ENCODE measurements at places on chromosomes 7 and 10.

GRCh38 chr7:139294951-139295575, 46.1 kb upstream of the FMC1 start:
- no peak overlapping the region for H3K4me3 ChIP-seq
- H3K4me1 ChIP-seq = no peaks in the 10 kb centered on the region
- no peak overlapping the region for H3K27ac ChIP-seq
- H3K36me3 ChIP-seq = peaks cover 8% of the 10 kb centered on the region
- DNase-seq = no peak
- no peaks in the 10 kb centered on the region for H3K27me3 ChIP-seq

GRCh38 chr7:155251831-155252230, 45.8 kb upstream of the INSIG1 start:
- no peaks in the 10 kb centered on the region for H3K36me3 ChIP-seq
- no peak overlapping the region for H3K4me3 ChIP-seq
- H3K27me3 ChIP-seq = no peaks in the 10 kb centered on the region
- no peak for DNase-seq
- H3K27ac ChIP-seq = no peak overlapping the region

DNA sequence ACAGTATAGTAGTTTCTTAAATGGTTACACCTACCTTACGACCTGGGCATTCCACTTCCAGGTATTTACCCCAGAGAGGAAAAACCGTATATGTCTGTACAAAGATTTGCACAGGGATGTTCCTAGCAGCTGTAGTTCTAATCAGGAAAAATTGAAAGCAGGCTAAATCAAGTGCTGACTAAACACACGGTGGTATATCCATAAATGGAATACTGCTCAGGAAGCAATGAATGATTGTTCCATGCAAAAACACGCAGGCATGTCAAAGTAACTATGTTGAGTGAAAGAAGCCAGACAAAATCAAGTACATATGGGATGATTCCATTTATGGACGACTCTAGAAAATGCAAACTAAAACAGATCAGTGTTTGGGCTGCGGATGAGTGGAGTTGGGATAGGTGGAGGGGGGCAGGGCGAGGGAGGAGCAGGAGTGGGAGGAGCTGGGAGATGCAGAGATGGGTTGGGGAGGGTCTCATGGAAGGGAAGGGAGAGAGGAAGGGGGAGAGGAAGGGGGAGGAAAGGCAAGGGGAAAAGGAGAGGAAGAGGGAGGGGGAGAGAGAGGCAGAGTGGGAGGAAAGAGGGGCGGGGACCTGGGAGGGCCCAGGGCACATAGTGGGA, 484 bp upstream of the MSRB2 start:
- peak overlapping the region; percentile 47 for H3K27ac ChIP-seq
- peaks cover 30% of the 10 kb centered on the region for H3K4me1 ChIP-seq
- H3K36me3 ChIP-seq = no peaks in the 10 kb centered on the region

- DNase-seq = no peak
- H3K4me1 ChIP-seq = no peaks in the 10 kb centered on the region
- no peak overlapping the region for H3K27ac ChIP-seq
Observed at GRCh38 chr10:82609845-82610244, 734.9 kb downstream of the NRG3 start.

DNA sequence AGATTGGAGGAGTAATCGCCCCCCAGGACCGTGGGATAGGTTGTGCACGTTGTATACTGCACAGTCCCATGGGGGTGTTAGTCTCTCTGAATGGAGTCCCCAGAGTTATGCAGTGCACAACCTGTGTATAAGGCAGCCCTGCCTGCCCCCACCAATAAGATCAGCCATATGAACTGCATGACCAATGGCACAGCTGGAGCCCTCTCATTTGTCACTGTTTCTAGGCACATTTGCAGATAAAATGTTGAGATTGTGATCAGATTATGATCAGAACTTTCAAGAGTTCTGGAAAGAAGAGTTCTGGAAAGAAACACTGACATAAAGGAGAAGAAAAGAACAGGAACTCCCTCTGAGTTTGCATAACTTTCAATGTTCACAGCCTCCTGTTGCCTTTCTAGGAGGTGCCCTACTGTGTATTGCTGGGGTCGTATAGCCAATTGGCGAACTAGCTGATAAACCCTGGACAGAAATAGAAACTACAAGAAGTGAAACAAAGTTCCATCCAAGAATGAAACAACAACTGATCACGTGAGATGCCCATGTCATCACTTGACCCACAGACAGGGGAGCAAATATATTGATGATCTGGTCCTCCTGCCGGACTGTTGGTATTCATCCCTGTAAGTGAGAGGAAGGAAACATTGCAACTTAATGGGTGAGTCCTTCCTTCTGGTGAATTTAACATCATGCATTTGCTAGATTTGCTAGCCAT, 49.6 kb upstream of the TOMM7 start:
- no peaks in the 10 kb centered on the region for H3K27me3 ChIP-seq
- no peak overlapping the region for H3K4me3 ChIP-seq
- H3K36me3 ChIP-seq = no peaks in the 10 kb centered on the region
- H3K27ac ChIP-seq = no peak overlapping the region
- no peaks in the 10 kb centered on the region for H3K4me1 ChIP-seq

DNA sequence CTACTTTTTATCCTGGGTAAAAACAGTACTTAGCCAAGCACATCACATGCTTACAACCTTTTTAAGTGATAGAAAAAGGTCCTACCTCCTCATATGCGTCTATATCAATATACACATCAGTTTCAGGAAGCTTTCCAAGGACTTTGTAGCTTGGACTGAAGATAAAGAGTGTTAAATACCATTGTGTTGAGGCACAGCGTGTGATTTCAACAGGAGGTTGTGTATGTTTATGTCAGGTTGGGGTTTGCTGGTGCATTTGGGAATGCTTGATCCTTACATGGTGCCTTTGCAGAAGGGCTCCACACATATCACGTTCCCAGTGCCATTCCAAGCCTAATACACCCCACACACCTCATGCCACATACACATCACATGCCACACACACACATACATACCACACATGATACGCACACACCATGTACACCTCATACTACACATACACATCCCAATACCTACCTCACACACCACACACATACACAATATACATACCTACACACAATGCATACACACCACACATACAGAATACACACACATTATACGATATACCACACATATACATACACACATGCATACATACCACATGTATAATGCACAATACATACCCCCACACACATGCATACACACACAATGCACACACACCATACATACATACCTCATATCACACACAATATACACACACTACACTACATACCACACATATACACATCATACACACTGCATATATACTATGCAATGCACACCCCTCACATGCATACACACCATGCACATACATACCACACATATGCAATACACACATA, 33.1 kb downstream of the PSMC2 start:
- peaks cover 18% of the 10 kb centered on the region for H3K27me3 ChIP-seq
- no peaks in the 10 kb centered on the region for H3K36me3 ChIP-seq
- no peak overlapping the region for H3K27ac ChIP-seq
- no peak overlapping the region for H3K4me3 ChIP-seq

Measured in natural killer cell treated with Interleukin-12 subunit alpha and Interleukin-12 subunit beta and Interleukin-15 and Interleukin-18, amount 100 ng/mL, for 72 hours (primary cell).